ENCODE measurements at places on chromosomes 16 and 17.

GRCh38 chr17:7063518-7064094 is 16.4 kb downstream of the CLEC10A start:
- no peak overlapping the region for H3K27ac ChIP-seq
- H3K4me1 ChIP-seq: no peaks in the 10 kb centered on the region
- H3K4me3 ChIP-seq: no peak overlapping the region
- no peaks in the 10 kb centered on the region for H3K36me3 ChIP-seq
- H3K27me3 ChIP-seq: peaks cover 4% of the 10 kb centered on the region
- no peak for DNase-seq

DNA sequence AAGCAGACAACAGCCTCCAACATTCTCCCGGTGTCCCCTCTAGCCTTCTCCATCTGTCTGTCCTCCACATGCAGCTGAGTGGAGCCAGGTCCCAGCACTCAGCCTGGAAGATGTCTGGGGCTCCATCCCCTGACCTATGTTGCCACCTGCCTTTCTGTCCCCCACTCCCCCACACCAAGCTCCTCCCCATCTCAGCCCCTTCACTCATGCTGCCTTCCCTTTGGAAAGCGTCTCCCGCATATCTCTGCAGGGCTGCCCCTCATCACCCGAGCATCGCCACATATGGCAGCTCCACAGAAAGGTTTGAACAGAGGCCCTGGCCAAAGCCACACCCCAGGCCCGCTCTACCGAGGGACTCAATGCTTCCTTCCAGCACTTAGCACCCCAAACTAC is 24.2 kb downstream of the NSMCE1 start:
- peaks cover 39% of the 10 kb centered on the region for H3K4me1 ChIP-seq
- H3K27ac ChIP-seq: no peak overlapping the region
- no peak for DNase-seq
- no peaks in the 10 kb centered on the region for H3K27me3 ChIP-seq
- no peaks in the 10 kb centered on the region for H3K36me3 ChIP-seq
- no peak overlapping the region for H3K4me3 ChIP-seq

GRCh38 chr17:6546069-6546718 is 10.2 kb downstream of the PITPNM3 start:
- no peaks in the 10 kb centered on the region for H3K4me1 ChIP-seq
- DNase-seq: no peak
- H3K27ac ChIP-seq: no peak overlapping the region
- H3K36me3 ChIP-seq: no peaks in the 10 kb centered on the region
- H3K27me3 ChIP-seq: peaks cover 33% of the 10 kb centered on the region

- peaks cover 18% of the 10 kb centered on the region for H3K4me1 ChIP-seq
- peaks cover 28% of the 10 kb centered on the region for H3K27me3 ChIP-seq
- H3K27ac ChIP-seq: no peak overlapping the region
- DNase-seq: no peak
Measured at GRCh38 chr17:33511670-33512069, 218.6 kb upstream of the ASIC2 start.

- no peaks in the 10 kb centered on the region for H3K4me1 ChIP-seq
- H3K36me3 ChIP-seq: no peaks in the 10 kb centered on the region
- no peak for DNase-seq
- peaks cover 3% of the 10 kb centered on the region for H3K27me3 ChIP-seq
- H3K27ac ChIP-seq: no peak overlapping the region
Measured at GRCh38 chr16:77767211-77767610, 21.2 kb upstream of the VAT1L start.

DNA sequence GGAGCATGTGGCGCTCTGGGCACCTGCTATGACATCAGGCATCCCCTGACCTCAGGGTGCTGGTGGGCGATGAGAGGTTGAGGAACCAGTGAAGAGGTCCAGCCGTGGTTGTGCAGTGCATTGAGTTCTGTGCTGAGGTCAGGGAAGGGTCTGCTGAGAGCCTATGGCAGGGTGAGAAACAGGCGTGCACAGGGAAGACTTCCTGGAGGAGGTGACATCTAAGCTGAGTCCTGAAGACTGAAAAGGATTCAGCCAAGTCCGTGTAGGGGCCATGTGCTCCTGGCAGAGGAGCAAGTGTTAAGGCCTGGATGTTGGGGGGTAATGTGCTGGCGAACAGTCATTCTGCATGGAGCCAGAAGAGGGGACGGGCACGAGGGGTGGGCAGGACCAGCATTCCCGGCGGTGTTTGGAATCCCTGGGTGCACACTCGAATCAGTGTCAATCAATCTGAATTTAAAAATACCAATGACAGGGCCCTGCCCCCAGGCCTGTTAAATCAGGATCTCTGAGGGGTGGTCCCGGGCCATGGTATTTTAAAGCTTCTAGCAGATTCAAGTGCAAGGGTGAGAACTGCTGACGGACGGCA is 65.8 kb upstream of the CIBAR2 start:
- no peak overlapping the region for H3K27ac ChIP-seq
- H3K27me3 ChIP-seq: no peaks in the 10 kb centered on the region
- H3K36me3 ChIP-seq: peaks cover 55% of the 10 kb centered on the region
- no peak for DNase-seq

DNA sequence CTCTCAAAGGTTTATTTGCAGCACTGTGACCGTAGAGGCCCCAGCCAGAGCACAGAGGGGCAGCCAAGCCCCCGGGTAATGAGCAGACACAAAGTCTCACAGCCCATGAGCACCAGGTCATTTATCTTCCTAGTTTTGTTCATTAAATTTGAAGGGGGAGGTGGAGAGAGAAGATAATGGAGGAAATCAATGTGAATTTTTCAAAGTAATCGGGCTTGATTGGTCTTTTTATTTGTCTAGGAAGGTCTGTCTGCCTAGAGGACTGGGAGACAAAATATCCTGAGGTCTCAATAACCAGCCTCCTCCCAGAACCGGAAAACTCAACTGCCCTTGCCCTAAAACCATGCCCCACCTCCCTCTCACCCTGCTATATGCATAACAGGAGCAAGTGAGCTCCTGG is 189.0 kb downstream of the SLC39A11 start:
- H3K4me3 ChIP-seq: no peak overlapping the region
- DNase-seq: no peak
- peaks cover 37% of the 10 kb centered on the region for H3K4me1 ChIP-seq
- H3K27ac ChIP-seq: no peak overlapping the region

DNA sequence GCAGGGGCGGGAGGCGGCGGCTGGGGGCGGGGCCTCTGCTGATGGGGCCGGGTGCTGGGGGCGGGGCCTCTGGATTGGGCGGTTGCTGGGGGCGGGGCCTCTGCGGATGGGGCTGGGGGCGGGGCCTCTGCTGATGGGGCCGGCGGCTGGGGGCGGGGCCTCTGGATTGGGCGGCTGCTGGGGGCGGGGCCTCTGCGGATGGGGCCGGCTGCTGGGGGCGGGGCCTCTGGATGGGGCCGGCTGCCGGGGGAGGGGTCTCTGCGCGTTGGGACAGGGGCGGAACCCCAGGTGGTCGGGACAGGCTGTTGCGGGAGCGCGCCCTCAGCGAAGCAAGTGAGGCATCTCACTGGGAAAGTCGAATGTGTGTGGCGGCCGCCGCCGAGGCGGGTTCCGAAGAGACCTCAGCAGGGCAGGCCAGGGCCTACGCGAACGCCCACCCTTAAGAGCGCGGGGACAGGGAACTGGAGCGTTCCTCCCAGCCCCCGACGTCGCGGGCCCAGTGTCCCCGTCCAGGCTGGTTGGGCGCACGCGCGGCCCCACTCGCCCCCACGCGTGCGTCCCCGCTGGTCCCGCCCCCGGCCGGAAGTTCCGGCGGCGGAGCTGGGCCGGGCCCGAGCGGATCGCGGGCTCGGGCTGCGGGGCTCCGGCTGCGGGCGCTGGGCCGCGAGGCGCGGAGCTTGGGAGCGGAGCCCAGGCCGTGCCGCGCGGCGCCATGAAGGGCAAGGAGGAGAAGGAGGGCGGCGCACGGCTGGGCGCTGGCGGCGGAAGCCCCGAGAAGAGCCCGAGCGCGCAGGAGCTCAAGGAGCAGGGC is at the start of gene STUB1:
STUB1 (plus strand) TSS at position 597 of the 811 bp plus-strand sequence; CDS start at position 713, 116 bp downstream.
- peaks cover 98% of the 10 kb centered on the region for H3K4me1 ChIP-seq
- H3K36me3 ChIP-seq: peaks cover 36% of the 10 kb centered on the region
- DNase-seq: peak; percentile 91
- peak within 1 kb of the TSS; percentile 98 for H3K4me3 ChIP-seq
- no peaks in the 10 kb centered on the region for H3K27me3 ChIP-seq

Measured in K562 (cell line).